ENCODE measurements at places on chromosomes 13 and 19.

DNA sequence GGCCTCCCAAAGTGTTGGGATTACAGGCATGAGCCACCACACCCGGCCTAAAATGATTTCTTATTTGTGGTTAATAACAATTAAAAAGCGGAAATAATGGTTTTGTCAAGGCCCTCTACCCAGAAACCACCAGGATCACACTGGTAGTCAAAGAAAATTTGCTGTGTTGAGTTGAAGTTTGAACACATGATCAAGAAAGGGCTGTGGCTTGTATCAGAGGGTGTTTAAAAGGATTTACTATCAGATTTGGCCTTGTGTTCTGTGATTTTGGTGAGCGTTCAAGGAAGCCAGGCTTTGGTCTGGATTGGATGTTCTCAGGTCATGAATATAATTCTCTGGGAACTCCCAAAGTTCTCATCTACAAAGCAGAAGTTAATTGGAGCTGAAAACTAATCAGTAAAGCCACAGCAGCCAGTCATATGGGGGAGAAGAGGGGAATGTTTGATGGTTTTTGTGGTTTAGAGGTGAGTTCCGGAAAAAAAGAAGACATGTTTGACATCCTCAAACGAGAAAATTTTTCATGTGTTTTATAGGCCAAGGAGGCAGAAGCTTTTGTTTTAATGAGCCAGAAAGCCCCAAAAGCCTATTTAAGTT, 10.6 kb upstream of the ZNF556 start:
- no peak for DNase-seq

DNA sequence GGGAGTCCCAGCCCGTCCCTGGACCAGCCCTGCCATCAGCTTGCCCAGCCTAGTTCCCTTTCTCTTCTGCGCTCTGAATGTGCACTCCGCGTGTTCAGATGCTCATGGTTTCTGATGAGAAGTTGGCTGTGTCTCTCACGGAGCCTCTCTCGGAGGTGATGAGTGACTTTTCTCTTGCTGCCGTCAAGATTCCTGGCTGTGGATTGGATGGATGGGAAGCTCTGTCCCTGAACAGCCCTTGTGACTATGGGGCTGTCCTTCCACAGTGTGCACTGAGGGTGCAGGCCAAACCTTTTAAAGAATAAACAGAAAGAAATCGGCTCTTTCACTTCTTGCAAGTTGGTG, 24.4 kb downstream of the WTIP start:
- DNase-seq, result no peak

GRCh38 chr19:6663236-6664201, 6.4 kb downstream of the TNFSF14 start:
- DNase-seq, result no peak

GRCh38 chr13:78410847-78411246, 192.5 kb downstream of the POU4F1 start:
- no peak for DNase-seq

DNA sequence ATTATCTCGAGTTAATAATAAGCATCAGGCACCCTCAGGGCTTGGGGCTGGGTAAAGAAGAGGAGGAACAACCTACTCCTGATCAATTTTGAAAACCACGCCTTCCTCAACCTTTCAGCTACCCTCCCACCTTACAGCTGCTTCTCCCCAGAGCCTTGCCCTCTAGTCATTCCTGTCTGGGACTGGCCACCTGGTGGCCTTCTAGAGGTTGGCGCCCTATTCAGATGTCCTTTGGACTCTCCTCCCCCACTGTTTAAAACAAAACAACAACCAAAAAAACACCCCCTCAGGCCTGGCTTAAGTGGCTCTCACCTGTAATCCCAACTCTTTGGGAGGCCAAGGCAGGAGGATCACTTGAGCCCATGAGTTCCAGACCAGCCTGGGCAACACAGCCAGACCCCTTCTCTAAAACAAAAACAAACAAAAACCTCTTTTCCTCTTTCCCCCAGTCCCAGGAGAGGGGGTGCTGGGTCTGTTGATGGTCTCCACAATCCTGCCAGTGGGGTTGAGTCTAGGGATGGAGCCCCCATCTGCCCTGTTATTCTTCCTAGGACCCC, 62.3 kb downstream of the CCDC70 start:
- no peak for DNase-seq

DNA sequence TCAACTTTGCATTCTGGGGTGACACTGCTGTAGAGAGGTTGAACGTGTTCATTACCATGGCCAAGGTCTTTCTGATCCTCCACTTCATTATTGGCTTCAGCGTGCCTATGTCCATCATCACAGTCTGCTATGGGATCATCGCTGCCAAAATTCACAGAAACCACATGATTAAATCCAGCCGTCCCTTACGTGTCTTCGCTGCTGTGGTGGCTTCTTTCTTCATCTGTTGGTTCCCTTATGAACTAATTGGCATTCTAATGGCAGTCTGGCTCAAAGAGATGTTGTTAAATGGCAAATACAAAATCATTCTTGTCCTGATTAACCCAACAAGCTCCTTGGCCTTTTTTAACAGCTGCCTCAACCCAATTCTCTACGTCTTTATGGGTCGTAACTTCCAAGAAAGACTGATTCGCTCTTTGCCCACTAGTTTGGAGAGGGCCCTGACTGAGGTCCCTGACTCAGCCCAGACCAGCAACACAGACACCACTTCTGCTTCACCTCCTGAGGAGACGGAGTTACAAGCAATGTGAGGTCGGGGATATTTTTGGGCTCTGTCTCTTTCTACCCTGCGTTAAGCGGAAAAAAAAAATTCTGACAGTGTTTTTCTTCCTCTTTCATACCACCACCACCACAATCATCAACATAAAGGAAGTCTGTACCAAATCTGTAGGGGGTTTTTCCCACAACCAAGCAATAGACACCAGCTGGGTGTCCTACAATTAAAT, 29.5 kb downstream of the FPR3 start:
- DNase-seq, result peak; percentile 36

GRCh38 chr13:113907635-113908617, 44.0 kb upstream of the GAS6 start:
- no peak for DNase-seq

DNA sequence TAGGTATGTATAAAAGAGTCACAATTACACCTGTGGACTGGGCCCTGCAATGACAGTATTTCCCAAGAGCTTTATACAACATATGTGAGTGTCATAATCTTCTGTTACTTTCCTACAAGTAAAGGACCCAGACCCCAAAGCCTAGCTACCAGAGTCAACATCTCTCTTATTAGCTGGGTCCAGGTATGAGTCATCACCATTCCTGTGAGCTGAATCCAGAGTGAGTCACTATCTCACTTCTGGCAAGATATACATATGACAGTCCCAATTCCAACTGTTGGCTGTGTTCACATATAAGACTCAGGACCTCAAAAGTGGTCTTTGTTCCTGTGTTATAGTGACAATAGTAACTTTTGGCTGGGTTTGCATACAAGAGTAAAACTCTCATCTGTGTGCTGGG, 46.7 kb downstream of the ZNF729 start:
- no peak for DNase-seq

- no peak for DNase-seq
Measured at GRCh38 chr19:3333662-3334061, 32.7 kb upstream of the NFIC start.

DNA sequence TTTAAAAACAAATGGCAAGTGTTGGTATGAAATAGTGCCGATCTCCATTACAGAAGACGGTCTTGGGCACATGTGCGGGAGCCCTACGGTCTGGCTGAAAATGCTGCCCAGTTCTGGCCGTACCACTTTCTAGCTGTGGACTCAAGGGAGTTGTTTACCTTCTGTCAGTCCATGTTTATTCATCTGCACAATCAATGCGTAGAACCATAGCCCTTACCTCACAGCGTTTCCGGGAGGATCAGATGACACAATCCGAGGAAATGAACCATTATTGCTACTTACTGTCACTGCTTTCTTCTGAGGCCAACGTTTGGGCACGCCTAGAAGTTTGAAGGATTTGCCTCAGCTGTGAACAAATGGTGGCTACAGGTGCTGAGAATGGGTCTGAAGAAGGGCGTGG, 31.2 kb downstream of the GADD45B start:
- no peak for DNase-seq

DNA sequence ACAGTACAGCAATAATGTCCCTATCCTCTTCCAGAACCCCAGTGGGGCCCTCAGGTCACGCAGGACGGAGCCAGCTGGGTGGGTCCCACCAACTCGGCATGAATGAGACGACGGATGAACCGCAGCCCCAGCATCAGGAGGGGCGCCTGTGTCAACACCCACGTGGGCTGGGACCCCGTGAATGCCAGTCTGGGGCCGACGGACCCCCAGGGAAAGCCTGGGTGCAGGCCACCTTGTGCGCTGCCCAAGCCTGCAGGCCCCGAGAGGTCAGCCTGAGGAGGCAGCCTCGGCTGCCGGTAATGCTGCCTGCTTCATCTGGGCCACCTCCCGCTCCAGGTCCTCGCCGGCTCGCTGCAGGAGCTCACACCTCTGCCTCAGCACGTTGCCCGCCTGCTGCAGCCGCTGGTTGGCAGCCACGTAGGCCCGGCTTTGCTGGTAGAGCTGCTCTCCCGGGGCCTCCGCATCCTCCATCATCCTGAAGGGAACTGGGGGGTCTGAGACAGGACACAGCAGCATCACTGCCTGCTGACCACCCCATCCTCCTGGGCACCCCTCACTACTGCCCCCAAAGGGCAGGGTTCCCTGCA, 4.2 kb downstream of the C19orf25 start:
- DNase-seq, result no peak

GRCh38 chr13:37418490-37418889, 180.1 kb downstream of the POSTN start:
- DNase-seq, result no peak

GRCh38 chr13:46296115-46296822, 84.5 kb downstream of the LRRC63 start:
- DNase-seq, result peak; percentile 82

GRCh38 chr13:61286148-61286745, 129.4 kb downstream of the PCDH20 start:
- DNase-seq, result peak; percentile 30

DNA sequence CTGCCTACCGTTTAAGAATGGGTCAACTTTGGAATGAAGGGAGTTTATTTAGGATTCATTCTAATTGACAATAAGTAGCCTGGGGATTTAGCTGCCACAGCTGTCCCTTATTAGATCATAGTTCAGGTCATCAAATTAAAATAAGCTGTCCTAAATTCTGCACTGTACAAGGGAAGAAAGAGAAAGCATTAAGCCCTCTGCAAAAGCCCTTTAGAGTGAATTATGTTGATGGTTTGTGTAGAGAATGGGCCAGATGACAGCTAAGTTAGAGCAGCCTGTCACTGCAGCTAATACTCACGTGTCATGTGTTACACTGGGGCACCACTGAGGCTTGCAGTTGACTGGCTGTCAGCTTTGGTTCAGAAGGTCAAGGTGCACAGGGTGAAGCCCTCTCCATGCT, 737.1 kb upstream of the SLC10A2 start:
- no peak for DNase-seq

GRCh38 chr19:18833849-18834643, 2.3 kb downstream of the UPF1 start:
- DNase-seq, result no peak

DNA sequence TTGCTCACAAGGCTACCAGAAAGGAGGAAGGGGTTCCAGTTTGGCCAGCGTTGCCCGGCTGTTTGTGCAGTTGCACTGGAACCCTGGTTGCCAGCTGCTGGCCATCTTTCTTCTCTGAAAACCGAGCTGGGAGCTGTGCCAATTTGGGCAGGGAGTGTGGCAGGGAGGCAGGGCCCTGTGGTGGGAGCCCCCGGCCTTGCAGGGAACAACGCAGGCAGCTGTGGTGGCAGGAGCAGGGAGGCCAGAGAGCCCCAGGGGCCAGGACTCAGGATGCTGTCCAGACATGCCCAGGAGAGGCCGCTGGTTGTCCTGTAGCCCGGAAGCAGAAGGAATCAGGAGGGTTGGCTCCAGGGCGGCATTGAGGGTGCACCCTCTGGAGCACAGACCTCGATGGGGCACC, 4.8 kb downstream of the KMT5C start:
- DNase-seq, result no peak

DNA sequence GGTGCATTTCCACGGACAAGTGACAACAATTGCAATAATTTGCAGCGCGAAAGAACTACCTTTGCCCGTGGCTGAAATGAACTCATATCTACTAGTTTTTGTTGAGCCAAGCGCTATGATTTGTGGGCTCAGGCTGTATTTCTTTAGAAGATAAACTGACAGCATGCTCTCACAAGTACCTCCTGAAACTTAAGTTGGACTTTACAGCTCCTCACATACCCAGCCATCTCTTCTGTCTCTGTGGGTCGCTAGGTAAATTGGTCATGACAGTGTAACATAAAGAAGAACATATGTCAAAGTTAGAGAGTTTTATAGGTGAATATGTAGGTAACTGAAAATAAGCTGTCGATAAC, 839 bp downstream of the COG6 start:
- DNase-seq, result no peak

GRCh38 chr13:90800082-90800746, 547.3 kb upstream of the MIR17HG start:
- no peak for DNase-seq

DNA sequence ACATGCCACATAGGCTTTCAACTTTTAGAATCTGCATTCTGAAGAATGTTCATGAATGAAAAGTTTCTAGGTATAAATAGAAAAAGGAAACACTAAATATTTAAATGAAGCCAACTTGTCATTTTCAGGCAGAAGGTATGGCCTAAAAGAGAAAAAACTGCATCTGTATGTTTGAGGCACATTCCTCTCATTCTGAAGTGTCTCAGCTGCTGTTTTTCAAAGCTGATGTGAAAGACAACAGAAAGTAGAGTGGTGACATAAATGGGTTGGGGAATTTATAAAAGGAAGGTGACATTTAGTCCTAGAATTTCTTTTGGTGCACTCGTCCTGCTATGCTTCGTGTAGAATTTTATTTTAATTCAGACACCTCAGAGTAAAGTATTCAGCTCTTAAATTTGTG, 539.6 kb upstream of the SLITRK5 start:
- no peak for DNase-seq

GRCh38 chr13:88068975-88069374, 397.8 kb downstream of the SLITRK5 start:
- no peak for DNase-seq

GRCh38 chr13:113349050-113349449, 14.9 kb downstream of the GRTP1 start:
- no peak for DNase-seq

DNA sequence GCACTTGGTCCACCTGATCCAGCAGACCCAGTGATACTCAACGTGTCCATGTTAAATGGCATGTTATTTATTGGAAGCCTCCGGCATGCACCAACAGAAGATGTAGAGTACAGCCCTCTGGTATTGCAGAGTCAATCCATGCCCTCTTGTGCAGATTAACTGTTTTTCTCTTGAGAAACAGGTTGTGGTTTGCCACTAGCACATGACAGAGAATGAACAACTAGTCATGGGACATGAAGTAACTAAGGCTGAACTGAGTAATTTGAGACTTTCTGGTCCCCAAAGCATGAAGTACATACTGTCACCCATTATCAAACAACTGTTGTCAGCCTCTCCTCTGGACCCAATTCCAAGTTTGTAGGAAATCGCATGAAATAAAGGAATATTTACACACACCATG, 3.2 kb downstream of the ZNF562 start:
- DNase-seq, result peak; percentile 70
